H1 (cell line): ENCODE measurements at places on chromosomes 7 and 10. TPM values are rescaled to one million over a fixed set of nuclear protein-coding genes. Genes with fewer than 3 reads are reported as not detected.

Gene HMX3
- 0.27 TPM in 1 of 2 replicates, not detected in the other for total RNA-seq

Gene SRI
- total RNA-seq: 168 and 170 TPM in 2 replicates

Gene SEMA3D
- 3.5 and 4.1 TPM in 2 replicates for total RNA-seq

Gene PSD
- total RNA-seq: 5.6 and 6.0 TPM in 2 replicates

Gene ANKRD61
- total RNA-seq: 0.32 and 0.42 TPM in 2 replicates

Gene VWC2
- 0.30 and 0.31 TPM in 2 replicates for total RNA-seq

Gene TRIP6
- 103 and 109 TPM in 2 replicates for total RNA-seq

Gene NKX1-2
- total RNA-seq: 33.9 and 34.9 TPM in 2 replicates

DNA sequence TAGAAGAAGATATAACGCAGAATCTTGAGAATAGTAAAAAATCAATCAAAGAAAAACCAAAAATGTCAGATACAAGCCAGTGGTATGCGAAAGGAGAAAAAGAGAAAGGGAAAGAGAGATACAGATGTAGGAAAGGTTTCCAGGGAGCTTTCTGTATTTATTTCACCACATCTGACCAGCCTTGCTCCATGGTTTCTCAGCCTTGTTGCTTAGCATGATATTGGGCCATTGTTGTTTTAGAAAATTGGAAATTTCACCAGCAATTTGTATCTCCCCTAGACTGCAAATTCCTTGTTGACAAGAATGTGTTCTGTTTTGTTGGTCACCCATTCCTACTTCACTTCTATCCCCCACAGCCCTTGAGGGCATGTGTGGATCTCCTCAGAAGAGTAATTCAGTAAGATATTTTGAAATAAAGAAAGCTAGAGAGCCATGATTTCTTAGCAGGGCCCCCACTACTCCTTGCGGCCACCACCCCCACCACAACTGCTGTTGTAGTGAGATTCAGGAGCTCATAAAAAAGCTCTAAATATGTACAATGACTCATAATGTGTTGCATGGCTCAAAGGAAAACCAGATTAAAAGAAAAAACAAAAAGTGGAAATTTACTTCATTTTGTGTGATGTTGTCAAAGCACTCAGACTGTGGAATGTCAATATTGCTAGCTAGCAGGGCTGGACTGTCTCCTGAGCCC, 138.7 kb downstream of the CHRM2 start:
- H3K27me3 ChIP-seq: no peaks in the 10 kb centered on the region
- H3K27ac ChIP-seq: no peak overlapping the region
- H3K4me1 ChIP-seq: no peaks in the 10 kb centered on the region

DNA sequence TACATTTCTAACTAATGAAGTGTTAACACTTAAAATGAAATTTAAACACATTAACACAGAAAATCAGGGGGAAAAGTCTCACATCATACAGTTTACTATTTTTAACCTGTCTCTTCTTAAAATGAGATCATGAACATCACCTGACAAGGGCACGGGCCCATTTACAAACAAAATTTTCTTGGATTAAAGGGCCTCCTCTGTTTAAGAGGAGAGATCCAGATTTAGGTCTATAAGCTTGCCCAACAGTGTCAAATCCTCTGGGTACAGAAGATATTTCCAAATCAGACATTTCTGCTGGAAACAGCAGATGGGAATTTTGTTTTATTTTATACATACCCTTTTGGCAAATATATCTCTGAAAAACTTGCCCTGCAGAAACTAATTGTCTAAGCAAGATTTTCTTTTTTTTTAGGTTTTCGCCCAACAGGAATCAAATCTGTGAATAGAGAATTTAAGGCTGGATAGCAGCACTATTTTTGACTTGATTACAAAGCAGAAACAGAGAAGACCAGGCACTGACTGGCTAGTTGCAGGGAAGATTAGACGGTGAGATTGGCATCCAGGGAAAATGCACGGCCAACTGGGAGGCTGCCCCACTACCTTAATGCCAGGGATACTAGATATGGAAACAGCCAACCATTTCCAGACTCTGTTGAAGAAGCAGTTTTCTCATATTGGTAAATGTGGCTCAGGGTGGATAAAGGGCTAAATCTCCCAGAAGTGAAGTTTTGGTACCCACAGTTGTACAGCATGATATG, 173.4 kb downstream of the LRRN3 start:
- no peak for DNase-seq
- no peaks in the 10 kb centered on the region for H3K4me1 ChIP-seq
- H3K27me3 ChIP-seq: no peaks in the 10 kb centered on the region
- H3K36me3 ChIP-seq: no peaks in the 10 kb centered on the region
- H3K4me3 ChIP-seq: no peak overlapping the region

DNA sequence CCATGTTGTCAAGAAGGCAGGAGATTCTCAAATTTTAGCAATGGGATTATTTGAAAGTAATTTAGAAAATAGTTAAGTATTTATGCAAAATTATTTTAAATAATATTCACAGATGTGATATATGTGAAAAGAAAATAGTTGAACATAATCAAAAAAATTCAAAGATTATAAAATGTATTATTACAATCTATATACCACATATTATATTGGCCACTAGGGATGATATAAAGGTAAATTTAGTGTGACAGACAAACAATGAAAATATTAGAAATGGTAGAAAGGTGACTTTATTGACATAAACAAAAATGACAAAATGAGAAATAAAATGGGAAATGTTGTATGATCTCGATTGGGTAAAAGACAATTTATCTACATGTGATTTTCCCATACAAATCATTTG, 385.5 kb downstream of the PCDH15 start:
- no peak for DNase-seq
- H3K4me3 ChIP-seq: no peak overlapping the region
- no peaks in the 10 kb centered on the region for H3K36me3 ChIP-seq
- H3K27ac ChIP-seq: no peak overlapping the region
- H3K27me3 ChIP-seq: no peaks in the 10 kb centered on the region

DNA sequence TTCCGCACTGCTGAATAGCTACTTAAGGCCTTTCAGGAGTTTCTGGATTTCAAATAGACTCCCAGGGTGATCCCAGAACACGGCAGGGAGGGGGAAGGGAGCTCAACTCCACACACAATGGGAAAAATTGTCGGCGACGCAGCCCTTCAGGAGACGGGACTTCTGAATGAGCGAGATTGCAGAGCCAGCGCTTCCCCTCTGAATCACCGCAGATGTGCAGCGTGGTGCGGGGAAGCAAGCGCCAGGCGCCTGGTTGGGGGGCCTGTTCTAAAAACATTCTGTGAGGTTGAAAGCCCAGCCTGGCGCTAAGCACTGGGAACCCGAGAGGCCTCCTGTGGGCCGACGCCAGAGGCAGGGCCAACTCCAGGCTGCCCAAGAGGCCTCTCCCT, 163.3 kb downstream of the MAD1L1 start:
- H3K27me3 ChIP-seq: no peaks in the 10 kb centered on the region
- H3K4me1 ChIP-seq: no peaks in the 10 kb centered on the region
- DNase-seq: no peak
- 0 out of 2 replicates have a peak, but pooled peaks cover 2% of the 10 kb centered on the region for H3K36me3 ChIP-seq

DNA sequence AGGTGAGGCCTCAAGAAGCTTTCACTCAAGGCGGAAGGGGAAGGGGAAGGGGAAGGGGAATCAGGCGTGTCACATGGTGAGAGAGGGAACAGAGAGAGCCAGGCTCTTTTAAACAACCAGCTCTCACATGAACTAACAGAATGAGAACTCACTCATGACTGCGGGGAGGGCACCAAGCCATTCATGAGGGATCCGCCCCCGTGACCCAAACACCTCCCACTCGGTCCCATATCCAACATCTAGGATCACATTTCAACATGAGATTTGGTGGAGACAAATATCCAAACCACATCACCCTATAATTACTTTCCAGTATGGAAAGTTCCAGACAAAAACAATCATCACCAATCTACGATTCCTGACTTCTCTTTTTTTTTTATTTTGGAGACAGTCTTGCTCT, 22.9 kb downstream of the HIP1 start:
- H3K27me3 ChIP-seq: no peaks in the 10 kb centered on the region
- H3K27ac ChIP-seq: no peak overlapping the region
- H3K4me1 ChIP-seq: no peaks in the 10 kb centered on the region
- no peak overlapping the region for H3K4me3 ChIP-seq

GRCh38 chr10:50554376-50554994, 69.3 kb downstream of the SGMS1 start:
- no peaks in the 10 kb centered on the region for H3K27me3 ChIP-seq
- no peak for DNase-seq
- H3K36me3 ChIP-seq: no peaks in the 10 kb centered on the region

GRCh38 chr10:77082601-77083252, 554.9 kb downstream of the KCNMA1 start:
- no peak overlapping the region for H3K27ac ChIP-seq
- peaks cover 18% of the 10 kb centered on the region for H3K4me1 ChIP-seq
- H3K4me3 ChIP-seq: no peak overlapping the region

- 0 out of 2 replicates have a peak overlapping the region, but pooled peaks have one; percentile 13 for H3K4me3 ChIP-seq
- peaks cover 4% of the 10 kb centered on the region; the same call in 1 of the 2 replicates for H3K4me1 ChIP-seq
- no peak for DNase-seq
- no peaks in the 10 kb centered on the region for H3K27me3 ChIP-seq
Measured at GRCh38 chr10:94997741-94998174, 59.3 kb downstream of the CYP2C9 start.

GRCh38 chr10:115657161-115657860, 564.1 kb downstream of the ATRNL1 start:
- no peak overlapping the region for H3K27ac ChIP-seq
- H3K4me3 ChIP-seq: no peak overlapping the region
- no peaks in the 10 kb centered on the region for H3K36me3 ChIP-seq
- DNase-seq: no peak
- H3K27me3 ChIP-seq: no peaks in the 10 kb centered on the region
- H3K4me1 ChIP-seq: peaks cover 3% of the 10 kb centered on the region

- no peaks in the 10 kb centered on the region for H3K27me3 ChIP-seq
- no peak overlapping the region for H3K27ac ChIP-seq
- DNase-seq: no peak
- H3K36me3 ChIP-seq: no peaks in the 10 kb centered on the region
Measured at GRCh38 chr10:108352771-108353170, 1188.3 kb upstream of the SORCS1 start.
